KG1 (cell line): ENCODE measurements at places on chromosomes 3 and 15.

DNA sequence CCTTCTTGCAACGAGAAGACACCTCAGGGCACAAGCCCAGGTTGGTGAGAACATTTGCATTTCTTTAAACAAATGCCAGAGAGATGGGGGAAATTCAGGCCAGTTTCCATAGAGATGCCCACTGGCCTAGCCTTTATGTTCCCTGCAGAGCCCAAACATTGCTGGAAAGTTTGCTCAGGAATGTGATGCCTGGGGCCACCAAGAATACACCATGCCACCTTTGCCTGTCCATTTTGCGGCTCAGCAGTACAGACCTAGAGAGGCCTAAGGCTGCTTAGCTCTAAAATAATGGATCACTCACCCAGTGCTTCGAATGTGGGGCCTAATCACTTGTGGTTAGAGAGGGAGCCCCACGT is 210.0 kb downstream of the RPLP1 start:
- no peak for DNase-seq

GRCh38 chr3:59813148-59813538 is 763.3 kb upstream of the CFAP20DC start:
- no peak for DNase-seq

- DNase-seq, result no peak
These were observed 315.4 kb downstream of the DIPK2A start for GRCh38 chr3:144287001-144287400.

DNA sequence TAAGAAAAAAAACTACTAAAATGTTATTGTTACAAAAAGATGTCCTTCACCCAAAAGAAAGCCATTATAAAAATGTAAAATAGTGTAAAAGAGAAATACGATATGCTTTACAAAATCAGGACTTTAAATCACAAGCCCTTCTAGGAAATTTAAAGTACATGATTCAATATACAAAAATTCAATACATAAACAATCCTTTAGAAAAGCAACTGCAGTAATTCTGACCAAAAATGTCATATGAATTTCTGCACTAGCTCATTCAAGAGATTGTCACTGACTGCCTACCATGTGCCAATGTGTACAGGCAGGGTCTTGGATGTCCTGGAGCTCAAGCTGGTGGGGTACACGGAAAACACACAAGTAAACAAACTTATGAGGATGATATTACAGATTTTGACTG is 2.5 kb downstream of the MORC1 start:
- DNase-seq, result no peak

DNA sequence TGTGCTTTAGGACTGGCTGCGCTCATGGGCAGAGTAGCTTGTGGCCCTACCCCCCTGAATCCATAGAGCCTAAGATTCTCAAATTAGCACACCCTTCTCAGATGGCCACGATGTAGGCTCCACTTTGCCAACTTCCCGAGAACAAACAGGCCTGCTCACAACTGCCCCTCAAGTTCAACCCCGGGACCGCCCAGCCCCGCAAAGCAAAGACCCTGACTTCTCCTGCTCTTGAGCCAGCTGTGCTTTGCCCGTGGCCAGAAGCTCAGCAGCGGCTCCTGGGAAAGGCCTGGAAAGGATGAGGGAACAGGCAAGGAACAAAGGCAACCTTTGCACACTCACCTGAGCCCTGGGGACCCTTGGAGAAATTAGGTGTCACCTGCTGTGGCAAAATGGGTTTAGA is 32.0 kb downstream of the CYP11A1 start:
- no peak for DNase-seq

- DNase-seq, result no peak
These were observed 11.9 kb upstream of the TM4SF4 start for GRCh38 chr3:149462581-149463011.

DNA sequence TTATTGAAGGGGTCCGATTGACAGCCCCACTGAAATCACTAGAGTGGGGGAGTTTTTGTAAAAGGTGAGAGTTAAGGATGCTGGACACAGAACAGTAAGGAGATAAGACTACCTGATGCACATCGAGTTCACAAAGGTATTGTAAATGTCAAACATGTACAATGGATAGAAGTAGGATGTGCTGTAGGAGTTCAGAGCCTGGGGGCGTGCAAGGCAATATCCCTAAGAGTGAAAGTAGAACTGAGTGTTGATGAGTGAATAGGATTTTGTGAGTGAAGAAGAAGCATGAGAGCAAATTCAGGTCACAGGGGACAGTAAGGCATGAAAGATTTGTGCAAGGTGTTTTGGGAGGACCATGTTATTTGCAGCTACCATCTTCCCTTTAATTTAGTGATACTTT is 21.5 kb downstream of the DOCK3 start:
- DNase-seq, result no peak

GRCh38 chr3:186628756-186629155 is 11.4 kb upstream of the FETUB start:
- DNase-seq, result no peak

GRCh38 chr15:48096355-48096786 is 24.4 kb upstream of the SLC24A5 start:
- no peak for DNase-seq

DNA sequence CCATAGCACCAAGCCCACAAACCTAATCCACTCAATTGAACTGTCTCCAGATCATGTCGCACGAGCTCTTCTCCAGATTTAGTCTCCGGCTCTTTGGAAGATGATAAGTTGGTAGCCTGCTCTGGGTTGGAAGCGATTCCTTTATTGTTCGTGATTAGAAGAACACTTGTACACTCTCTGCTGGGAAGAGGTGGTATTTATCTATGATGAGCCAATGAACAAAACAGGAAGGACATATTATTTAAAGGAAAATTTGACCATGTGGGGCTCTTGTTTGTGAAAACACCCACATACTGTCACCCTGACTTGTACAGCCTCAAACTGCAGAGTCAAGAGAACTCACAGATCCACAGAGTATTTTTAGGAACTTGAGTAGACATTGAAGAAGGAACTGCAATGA is 54.4 kb downstream of the MYZAP start:
- DNase-seq, result no peak

GRCh38 chr3:129689036-129689435 is 82.6 kb upstream of the PLXND1 start:
- no peak for DNase-seq

DNA sequence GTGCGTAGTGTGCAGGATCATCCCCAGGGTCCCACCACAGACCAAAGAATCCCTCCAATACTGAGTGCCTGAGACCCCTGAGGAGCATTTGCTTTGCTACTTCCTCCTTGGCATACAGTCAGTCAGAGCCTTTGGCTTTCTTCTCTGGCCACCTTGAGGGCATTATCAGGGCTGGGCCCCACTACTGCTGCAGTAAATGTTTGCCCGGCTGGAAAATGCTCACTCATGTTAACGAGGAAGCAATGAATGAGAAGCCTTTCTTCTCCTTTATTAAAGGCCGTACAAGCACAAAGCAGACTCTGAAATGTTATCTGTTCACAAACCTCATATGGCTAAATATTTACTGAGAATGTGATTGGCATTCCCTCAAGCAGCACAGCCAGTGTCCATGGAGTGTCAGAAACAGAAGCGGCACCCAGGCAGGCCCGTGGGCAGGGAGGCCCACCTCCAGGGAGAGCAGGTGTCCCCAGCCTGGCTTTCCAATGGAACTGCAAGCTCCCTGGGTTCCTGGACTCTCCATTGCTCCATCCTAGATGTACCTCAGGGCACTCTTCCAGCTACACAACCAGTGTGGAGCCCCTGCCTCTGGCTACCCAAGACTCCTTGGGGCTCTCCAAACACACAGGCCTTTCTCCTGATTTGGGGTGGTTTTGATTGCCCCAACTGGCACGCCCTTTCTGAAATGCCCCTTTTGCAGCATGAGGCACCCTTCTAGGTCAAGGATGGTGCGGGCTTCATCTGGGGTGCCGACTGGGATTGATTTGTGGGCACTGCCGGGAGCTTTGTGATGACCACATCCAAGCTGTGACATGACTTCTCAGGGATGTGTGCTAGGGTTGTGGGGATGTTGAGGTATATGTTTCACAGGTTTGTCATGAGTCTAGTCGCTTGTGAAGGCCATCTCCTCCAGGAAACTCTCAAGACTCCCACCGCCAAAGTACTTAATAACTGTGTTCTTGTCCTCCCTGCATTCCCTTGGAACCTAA is 195.6 kb downstream of the FAM43A start:
- DNase-seq, result no peak

DNA sequence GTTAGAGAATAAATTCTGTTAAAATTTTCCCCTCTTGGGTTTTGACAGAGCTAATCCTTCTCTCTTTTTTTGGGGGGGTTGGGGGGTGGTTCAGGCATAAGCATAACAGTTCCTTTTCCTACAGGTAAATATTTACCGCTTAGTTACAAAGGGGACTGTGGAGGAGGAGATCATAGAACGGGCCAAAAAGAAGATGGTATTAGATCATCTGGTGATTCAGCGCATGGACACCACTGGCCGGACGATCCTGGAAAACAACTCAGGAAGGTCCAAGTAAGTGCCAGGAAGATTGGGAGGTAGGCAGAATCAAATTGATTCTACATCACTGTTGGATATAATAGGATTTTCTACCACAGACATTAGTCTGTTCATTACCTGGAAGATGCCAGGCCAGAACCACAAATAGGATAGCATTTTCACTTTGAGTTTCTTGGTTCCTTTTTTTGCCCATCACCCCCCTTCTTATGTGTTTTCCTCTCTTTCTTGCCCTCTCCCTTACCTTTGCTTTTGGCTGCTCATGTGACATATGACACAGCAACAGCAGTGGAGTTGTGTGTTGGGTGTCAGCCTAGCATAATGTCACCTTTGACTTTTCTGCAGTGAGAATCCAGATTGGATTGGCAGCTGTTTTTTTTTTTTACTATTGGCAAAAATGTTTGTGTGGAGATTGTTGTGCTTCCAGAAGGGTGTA is 79.0 kb downstream of the CHD2 start:
- no peak for DNase-seq

- DNase-seq, result no peak
These were observed 56.0 kb upstream of the SLC4A7 start for GRCh38 chr3:27540231-27540630.

GRCh38 chr3:36786921-36787890 is 22.9 kb upstream of the DCLK3 start:
- DNase-seq, result no peak

GRCh38 chr3:74384159-74384558 is 230.3 kb downstream of the CNTN3 start:
- DNase-seq, result no peak

- DNase-seq, result no peak
These were observed 124.7 kb downstream of the MYRIP start for GRCh38 chr3:39933986-39934693.

DNA sequence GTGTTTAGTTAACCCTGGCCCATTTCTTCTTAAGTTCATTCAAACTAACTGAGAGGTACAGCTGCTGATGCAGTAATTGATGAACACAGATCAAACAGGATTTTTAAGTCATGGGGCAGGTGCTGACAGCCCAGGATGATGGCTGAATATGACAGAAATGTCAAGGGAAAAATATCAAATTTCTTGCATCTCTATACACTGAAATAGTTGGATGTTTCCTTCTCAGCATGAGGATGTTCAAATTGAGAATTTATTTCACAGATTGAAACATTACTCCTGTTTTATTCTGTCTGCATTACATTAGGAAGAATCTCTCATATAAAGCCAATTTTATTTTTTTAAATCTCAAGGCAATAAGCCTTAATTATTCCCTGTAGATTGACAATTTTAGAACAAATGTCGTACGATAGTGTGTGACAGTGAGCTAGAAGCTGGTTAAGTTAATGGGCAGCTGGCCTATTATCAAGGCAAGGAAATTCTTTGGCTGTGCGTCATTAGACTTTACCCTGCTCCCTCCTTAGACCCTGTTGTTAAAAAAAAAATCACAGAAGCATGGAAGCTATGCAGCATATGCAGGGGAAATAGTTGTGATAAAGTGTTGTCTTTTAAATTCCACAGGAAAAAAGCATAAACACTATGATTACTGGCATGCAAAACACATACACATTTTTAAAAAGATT is 183.8 kb upstream of the KCNMB2 start:
- DNase-seq, result no peak

- no peak for DNase-seq
These were observed 15.3 kb downstream of the PIK3CA start for GRCh38 chr3:179163503-179163902.

- no peak for DNase-seq
These were observed 149.7 kb downstream of the RBMS3 start for GRCh38 chr3:29430558-29430971.

GRCh38 chr3:183563536-183563874 is 8.0 kb upstream of the KLHL6 start:
- no peak for DNase-seq

- no peak for DNase-seq
These were observed 15.0 kb downstream of the RPLP1 start for GRCh38 chr15:69467636-69468035.

- DNase-seq, result no peak
These were observed 71.3 kb downstream of the CMTM8 start for GRCh38 chr3:32309654-32310242.

DNA sequence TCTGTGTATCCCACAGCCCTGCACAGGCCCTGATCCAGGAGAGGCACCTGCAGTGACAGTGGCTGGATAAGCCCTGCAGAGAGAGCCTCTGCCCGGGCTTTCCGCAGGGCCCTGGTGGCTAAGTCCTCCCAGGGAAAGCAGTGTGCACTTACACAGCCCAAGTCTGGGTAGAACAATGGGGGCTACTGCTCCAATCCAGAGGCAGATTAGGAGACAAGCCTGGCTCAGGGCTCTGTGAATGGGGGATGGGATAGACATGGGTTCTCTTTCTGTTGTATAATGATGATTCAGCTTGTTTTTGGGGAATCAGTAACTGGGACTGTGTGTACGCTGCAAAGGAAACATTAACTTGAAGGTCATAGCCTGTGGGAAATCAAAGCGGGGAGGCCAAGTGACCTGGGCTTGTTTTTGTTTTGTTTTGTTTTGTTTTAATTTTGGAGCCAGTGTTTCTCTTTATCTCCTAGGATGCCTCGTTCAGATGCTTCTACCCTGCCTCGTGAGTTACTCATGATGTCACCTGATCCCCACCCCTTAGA is 4.1 kb upstream of the ALDH1L1 start:
- no peak for DNase-seq

DNA sequence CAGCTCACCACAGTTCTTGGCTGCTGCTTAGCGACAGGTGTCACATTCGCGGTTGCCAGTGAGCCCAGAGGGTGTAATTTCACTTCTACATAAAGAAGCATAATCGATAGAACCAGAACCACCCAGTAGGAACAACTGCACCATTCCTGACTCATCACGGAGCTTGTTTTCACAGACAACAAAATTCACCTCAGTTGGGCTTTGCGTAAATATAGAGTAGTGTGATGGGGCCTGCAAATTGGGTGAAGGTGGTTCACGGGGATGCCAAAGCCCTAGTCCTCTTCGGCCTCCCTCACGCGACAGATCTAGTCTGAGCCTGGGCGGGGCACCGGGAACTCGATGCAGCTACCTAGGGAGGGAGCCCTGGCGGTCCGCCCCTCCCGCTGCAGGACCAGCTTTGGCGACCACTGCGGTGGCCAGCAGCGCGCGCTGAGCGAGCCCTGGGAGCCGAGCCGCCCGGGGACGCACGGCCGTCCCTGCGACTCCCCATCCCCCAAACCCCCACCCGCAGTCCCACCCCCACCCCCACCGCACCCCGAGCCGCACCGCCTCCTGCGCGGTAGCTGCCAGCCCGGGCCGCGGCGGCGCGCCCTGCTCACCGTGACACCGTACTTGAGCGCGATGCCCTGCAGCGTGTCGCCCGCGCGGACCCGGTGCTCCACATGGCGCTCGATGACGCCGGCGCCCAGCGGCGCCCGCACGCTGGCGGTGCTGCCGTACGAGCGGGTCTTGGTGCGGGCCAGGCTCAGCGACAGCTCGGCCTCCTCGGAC is 519 bp downstream of the LYSMD2 start:
- peak; percentile 18 for DNase-seq
